Keratinocyte (primary cell): ENCODE measurements at places on chromosomes 1 and 21. TPM values are rescaled to one million over a fixed set of nuclear protein-coding genes. Genes with fewer than 3 reads are reported as not detected.

GJB4 gene
- polyA plus RNA-seq: 18.1 to 27.2 TPM (median 25.4 TPM) in 3 replicates

IGSF21 gene
- not detected in 3 replicates for polyA plus RNA-seq

CNKSR1 gene
- polyA plus RNA-seq: 10.6 to 20.2 TPM (median 12.8 TPM) in 3 replicates

ATAD3A gene
- 19.9 to 23.0 TPM (median 22.0 TPM) in 3 replicates for polyA plus RNA-seq

KCNJ9 gene
- polyA plus RNA-seq: not detected in 3 replicates
